ENCODE measurements at places on chromosomes 13 and 19.

- no peak for DNase-seq
Measured at GRCh38 chr13:86606264-86606663, 807.0 kb upstream of the SLITRK6 start.

- peak; percentile 12 for DNase-seq
Measured at GRCh38 chr13:108342369-108343289, 73.1 kb downstream of the TNFSF13B start.

GRCh38 chr19:6498294-6499036, 3.6 kb downstream of the TUBB4A start:
- DNase-seq, result no peak

DNA sequence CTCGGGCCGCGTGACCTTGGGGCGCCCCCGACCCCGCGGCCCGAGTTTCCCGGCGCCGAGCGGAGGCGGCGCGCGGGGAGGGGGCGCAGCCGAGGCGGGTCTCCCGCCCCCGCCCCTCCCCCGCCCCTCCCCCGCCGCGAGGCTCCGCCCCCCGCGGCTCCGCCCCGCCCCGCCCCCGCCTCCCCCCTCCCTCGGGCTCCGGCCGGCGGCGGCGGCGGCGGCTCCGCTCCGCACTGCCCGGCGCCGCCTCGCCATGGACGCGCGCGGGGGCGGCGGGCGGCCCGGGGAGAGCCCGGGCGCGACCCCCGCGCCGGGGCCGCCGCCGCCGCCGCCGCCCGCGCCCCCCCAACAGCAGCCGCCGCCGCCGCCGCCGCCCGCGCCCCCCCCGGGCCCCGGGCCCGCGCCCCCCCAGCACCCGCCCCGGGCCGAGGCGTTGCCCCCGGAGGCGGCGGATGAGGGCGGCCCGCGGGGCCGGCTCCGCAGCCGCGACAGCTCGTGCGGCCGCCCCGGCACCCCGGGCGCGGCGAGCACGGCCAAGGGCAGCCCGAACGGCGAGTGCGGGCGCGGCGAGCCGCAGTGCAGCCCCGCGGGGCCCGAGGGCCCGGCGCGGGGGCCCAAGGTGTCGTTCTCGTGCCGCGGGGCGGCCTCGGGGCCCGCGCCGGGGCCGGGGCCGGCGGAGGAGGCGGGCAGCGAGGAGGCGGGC, at the start of gene HCN2:
TSS of gene HCN2 (plus strand) at position 189 of the 703 bp plus-strand sequence. CDS start at position 254, 65 bp downstream.
- no peak for DNase-seq

DNA sequence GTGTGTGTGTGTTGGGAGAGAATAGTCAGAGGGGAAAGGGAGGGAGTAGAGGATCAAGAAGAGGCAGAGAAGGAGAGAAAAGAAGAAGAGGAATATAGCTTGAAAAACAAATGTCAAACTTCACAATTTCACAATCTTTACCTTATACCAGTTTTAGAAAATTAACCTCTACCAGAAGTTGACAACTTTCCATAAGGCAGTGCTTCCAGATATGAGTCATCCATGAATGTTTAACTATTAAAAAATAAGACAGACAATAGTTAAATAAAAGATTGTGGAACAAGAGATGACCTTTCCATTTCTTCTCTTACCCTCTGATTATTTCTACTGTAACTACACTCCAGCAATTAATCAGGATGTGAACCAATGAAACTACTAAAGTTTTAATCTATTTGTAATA, 229.4 kb downstream of the ITGBL1 start:
- DNase-seq, result no peak

- DNase-seq, result no peak
Measured at GRCh38 chr19:17455308-17456123, 5.2 kb downstream of the NXNL1 start.

DNA sequence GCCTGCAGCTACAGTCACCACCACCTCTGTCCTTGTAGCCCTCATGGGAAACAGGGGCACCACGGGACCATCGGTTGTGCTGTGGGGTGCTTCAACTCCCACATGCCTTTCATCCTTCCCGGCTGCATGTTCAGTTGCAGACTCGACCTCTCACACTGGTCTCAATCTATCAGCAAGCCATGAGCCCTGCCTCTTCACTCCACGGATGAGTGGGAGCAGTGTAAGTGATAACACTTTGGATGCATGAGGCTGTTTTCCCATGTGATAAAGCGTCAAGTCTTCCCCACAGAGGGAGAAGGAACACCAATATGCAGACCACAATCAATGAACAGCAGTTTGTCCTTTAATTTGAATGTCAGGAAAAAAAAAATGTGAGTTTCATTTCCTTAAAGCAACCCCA, 12.2 kb downstream of the SERP2 start:
- DNase-seq, result no peak

DNA sequence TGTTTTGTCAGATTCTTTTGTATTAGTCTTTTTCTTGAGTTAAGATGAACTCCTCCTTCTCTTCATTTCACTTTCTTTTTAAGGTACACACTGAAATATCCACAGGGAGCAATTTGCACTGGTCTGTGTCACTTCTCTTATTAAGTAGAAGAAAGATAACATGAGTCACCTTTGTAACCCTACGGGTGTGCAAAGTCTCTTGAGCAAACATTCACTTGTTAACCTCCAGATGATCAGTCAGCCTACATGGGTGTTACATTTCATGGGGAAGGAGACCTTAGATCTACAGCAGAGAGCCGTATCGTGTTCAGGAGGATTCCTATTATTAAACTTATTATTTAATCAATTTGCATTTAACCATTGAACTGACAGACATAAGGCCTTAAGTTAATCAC, 5.1 kb downstream of the ZNF507 start:
- DNase-seq, result no peak

DNA sequence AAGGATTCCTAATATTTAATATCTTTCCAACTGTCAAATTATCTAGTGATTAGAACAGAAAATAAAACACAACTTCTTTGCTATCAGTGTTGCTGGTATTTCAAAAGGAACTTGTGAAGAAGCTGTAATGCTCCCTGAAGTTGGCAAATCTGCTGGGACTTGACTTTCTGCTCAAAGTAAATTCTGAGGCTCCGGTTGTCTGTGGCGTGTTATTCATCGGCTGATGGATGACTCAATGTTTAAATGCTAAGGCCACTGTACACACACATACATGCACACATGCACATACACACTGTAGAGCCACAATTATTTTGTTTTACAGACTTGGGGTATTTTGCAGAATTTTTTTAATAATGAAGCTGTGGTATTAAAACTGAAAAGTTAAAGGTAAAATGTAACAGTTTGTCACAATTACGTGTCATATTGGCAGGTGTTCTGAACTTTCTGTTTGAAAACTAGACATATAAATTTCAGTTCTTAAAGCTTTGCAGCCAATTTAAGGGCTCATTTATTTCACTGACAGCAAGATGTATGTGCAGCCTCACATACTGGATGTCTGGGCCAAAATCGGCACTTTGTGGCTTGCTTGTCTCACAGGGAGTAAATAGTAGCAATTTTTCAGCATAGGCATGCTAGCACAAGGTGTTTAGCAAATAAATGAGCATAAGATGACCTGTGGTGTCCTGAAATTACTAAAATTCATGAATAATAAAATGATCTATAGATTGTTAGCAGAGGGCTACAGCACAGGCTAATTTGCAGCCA, 1691.7 kb upstream of the PCDH20 start:
- DNase-seq, result no peak

GRCh38 chr19:52343548-52343947, 7.5 kb downstream of the ZNF610 start:
- peak; percentile 31 for DNase-seq

DNA sequence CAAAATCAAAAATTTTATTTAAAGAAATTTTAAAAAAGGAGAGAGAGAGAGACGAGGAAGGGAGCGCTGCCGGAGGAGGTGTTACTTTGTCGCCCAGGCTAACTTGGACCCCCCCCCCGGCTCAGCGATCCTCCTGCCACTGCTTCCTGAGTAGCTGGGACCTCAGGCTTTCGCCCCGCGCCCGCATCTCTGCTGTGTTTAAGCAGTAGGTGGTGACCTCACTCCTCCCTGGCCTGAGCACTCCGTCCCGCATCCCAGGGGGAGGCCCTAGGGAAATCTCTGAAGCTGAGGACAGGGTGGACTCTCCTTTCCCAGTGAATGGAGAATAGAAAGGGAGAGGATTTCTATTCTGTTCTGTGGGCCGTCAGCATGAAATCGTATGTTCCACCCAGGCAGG, 485 bp upstream of the ZNF845 start:
- peak; percentile 32 for DNase-seq

GRCh38 chr13:84684804-84685203, 802.5 kb upstream of the SLITRK1 start:
- no peak for DNase-seq
